ENCODE measurements at places on chromosomes 1 and 21.

GRCh38 chr1:24558902-24559791 is 3.3 kb downstream of the NCMAP start:
- DNase-seq = peak; percentile 25

GRCh38 chr1:185939142-185939541 is 205.0 kb downstream of the HMCN1 start:
- no peak for DNase-seq

- no peak for DNase-seq
Measured at GRCh38 chr1:86705665-86705985, 1.2 kb downstream of the SH3GLB1 start.

GRCh38 chr1:23879809-23880208 is 11.7 kb upstream of the FUCA1 start:
- no peak for DNase-seq

- DNase-seq = no peak
Measured at GRCh38 chr1:30575066-30575465, 148.3 kb downstream of the MATN1 start.

DNA sequence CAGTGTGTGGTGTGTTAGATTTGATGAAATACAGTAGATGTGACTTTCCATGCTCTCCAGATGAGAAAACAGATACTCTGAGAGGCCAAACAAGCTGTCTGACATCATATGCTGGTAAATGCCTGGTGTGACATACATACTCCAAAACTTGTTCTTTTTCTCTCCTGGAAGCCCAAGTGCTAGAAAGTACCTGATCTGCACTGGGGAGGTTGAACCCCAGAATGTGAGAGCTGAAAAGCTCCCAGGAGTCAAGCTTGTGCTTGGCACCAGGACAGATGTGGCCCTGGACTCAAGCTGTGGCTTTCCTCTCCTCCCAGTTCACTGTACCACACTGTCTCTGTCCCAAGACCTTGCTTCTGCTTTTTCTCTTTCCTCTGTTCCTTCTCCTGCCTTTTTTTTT is 389.0 kb upstream of the USP24 start:
- no peak for DNase-seq

- no peak for DNase-seq
Measured at GRCh38 chr1:235090406-235091069, 38.1 kb downstream of the TOMM20 start.

DNA sequence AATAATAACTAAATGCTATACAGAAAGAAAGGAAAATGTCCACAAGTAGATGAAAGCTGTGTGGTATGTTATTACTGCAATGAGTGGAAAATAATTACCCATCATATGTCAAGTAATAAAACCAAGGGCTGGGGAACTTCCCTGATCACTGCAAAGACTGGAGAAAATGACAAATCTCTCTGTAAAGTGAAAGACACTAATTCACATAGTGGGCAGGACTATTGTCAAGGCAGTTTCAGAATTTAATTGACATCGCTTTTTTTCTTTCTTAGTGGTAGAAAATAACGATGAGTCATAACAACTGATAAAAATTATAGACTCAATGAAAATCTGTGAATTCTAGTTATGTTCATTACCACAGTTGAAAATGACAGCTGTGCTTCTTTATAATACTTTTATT is 153.7 kb upstream of the ST6GALNAC5 start:
- DNase-seq = no peak
